GM06990 (cell line): ENCODE measurements at places on chromosomes 5 and 9.

DNA sequence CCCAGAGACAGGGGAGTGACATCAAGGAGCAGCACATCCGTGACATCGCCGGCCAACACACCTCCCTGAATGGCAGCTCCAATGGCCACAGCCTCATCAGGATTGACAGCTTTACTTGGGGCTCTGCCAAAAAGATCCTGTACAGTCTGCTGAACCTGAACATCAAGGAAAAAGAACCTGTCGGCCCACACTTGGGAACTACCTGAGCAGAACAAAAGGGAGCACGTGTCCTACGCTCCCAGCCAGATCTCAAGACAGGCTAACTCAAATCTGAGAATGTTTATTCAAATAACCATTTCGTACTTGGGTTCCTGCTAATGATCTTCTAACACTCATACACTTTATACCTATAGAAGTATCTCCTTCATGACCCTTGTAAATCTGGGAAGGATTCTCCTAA lies 15.3 kb downstream of the HSPA9 start:
- no peak for DNase-seq

DNA sequence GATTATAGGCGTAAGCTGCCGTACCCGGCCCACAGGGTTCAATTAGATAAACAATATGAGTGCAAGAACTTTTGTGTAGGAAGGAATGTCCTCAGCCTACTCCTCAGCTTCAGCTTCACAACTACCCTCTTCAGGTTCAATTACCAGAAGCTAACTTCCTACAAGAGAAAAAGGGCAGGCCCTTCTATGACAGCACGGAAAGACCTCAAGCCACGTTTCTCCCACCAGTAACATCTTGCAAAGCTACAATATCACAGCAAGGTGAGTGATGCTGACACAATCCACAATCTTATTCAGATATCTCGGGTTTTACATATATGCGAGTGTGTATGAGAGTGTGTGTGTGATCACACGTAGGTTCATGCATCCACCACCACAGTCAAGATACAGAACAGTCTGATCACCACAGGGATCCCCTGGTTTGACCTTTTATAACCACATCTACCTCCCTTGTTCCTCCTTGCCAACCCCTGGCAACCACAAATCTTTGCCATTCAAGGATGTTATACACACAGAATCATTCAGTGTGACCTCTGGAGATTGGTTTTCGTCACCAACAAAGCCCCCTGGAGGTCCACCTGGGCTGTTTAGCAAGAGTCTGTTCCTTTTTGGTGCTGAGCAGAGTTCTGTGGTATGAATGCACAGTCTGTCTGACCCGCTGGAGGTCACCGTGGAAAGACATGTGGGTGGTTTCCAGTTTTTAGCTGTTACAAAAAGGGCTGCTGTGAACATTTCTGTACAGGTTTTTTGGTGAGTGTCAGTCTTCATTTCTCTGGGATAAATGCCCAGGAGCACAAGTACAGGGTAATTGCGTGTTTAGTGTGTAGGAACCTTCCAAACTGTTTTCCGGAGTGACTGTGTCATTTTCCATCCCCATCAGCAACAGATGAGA lies 38.2 kb downstream of the IPPK start:
- DNase-seq, result no peak

- no peak for DNase-seq
These were observed 150.2 kb downstream of the MACROH2A1 start for GRCh38 chr5:135248801-135249231.

DNA sequence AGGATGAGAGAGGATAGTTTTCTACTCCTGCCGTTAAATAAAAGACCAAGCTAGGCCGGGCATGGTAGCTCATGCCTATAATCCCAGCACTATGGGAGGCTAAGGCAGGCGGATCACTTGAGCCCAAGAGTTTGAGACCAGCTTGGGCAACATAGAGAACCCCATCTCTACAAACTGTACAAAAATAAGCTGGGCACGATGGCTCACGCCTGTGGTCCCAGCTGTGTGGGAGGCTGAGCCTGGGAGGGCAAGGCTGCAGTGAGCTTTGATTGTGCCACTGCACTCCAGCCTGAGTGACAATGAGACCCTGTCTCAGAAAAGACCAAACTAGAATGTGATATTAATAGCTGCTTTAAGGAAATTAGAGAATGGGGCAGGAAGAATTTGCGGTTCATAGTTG lies 158.4 kb downstream of the NIPBL start:
- DNase-seq, result no peak

- no peak for DNase-seq
These were observed 76.1 kb upstream of the SH3PXD2B start for GRCh38 chr5:172530406-172530805.

- DNase-seq, result no peak
These were observed at the start of the genes BHMT2 and DMGDH for GRCh38 chr5:79069488-79070349. BHMT2 (plus strand) TSS chr5:79069767; CDS start chr5:79069783, 16 bp downstream. DMGDH (minus strand) TSS chr5:79069674; CDS start chr5:79069620, 54 bp downstream.

DNA sequence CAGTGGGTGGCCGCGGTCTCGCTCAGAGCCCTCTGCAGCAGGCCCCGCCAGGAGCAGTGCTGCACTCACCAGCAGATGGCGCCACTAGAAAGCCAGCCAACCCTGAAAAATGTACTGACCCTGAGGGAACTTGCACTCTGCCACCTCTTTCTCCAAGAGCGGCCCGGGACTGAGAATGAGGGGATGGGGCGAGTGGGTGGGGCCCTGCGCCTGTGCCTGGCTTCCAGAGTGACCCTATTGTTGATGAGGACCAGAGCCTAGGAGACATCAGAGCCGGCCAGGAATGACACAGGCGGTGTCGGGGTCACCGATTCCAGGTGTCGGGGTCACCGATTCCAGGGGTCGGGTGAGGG lies 2.9 kb upstream of the IL17B start:
- DNase-seq, result peak; percentile 41

DNA sequence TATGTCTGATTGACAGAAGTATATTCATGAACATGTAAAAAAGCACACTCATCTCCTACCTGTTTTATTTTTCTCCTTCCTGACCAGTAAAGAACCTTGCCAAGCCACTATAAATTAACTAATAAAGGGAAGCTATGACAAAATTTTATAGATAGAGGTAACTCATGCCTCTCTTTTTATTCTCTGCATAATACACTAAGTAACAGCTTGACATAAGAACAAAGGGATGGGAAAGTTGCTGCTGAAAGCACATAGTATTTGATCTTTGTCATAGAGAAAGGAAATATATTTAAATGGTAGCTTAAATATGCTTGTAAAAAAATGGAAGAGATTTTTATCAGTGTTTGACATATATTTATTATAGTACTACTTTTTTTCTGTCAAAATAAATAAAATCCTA lies 1065.7 kb upstream of the CDH9 start:
- no peak for DNase-seq
